Activated CD8-positive, alpha-beta T cell treated with anti-CD3 and anti-CD28 coated beads, Interleukin-2, amount 10 ng/mL, durations not matched to agents 7 days and 5 days (primary cell): ENCODE measurements at places on chromosomes 1 and 21.

DNA sequence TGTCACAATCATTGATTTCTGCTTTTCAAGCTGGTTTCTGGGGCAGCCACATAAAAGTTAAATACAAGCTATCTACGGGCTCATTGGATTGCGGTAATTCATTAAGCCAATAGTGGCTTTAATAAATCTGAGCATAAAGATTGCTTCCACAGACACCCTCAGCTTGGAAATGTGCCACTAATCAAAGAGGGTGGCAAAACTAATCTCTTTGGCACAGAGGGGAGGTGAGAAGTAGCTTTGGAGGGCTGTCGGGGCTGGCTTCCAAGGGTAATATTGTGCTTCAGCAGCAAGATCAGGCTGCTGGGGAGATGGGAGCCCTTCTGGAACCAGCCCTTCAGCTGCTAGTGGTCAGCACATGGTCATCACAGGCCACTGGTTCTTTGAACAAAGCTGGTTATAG lies 21.2 kb upstream of the KAZN start:
- DNase-seq: no peak

- DNase-seq: no peak
Observed at GRCh38 chr1:185939142-185939541, 205.0 kb downstream of the HMCN1 start.

DNA sequence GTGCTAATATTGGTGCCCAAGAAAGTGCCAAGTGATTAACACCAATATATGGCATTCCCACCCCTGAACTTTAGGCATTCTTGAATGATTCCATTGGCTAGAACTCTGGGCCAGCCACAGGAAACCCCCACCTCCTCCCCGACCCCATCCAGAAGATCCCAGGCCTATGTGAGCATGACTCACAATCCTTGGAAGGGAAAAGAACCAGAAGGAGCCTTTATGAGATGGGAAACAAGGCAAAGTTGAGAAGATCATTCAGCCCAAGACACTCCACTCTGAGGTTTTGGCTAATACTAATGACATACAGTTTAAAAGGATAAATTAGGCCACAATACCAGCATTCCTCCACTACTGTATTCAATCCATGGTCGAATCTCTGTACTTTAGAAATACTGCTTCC lies 21.8 kb downstream of the ELK4 start:
- peak; percentile 6 for DNase-seq

- no peak for DNase-seq
Observed at GRCh38 chr1:158356616-158357015, 2.9 kb downstream of the CD1E start.
